ENCODE measurements at places on chromosomes 5 and 9. TPM values are rescaled to one million over a fixed set of nuclear protein-coding genes. Genes with fewer than 3 reads are reported as not detected.

DNA sequence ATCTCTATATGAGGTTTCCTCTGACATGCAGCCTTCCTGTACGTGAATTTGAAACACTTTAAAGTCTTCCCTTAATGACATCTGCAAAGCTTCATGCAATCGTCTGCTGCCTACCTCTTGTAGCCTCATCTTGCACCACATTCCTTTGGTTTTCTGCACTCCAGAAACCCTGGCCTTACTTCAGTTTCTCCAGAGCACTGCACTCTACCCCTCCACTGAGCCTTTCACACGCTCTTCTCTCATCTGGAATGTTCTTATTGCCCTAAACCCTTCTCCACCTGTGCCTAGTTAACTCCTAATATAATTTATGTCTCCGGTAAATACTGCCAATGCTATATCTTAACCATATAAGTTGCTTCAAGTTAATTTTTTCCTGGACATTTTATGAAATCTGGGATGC is 168.8 kb upstream of the SLC27A6 start:
- no peaks in the 10 kb centered on the region for H3K4me1 ChIP-seq
- DNase-seq = no peak
- no peak overlapping the region for H3K27ac ChIP-seq
- no peaks in the 10 kb centered on the region for H3K27me3 ChIP-seq

- no peaks in the 10 kb centered on the region for H3K27me3 ChIP-seq
- no peaks in the 10 kb centered on the region for H3K36me3 ChIP-seq
- DNase-seq = peak; percentile 73
- no peak overlapping the region for H3K27ac ChIP-seq
- peaks cover 20% of the 10 kb centered on the region for H3K4me1 ChIP-seq
These were observed 48.8 kb downstream of the FANCC start for GRCh38 chr9:95268681-95269080.

Gene SPATA31D4
- not detected for total RNA-seq

- H3K27me3 ChIP-seq = no peaks in the 10 kb centered on the region
- H3K4me3 ChIP-seq = no peak overlapping the region
- no peak for DNase-seq
- no peaks in the 10 kb centered on the region for H3K36me3 ChIP-seq
- H3K27ac ChIP-seq = no peak overlapping the region
These were observed 91.2 kb downstream of the PJA2 start for GRCh38 chr5:109318455-109319108.

Gene NIPAL4
- not detected for total RNA-seq

- no peak for DNase-seq
- H3K27me3 ChIP-seq = no peaks in the 10 kb centered on the region
- H3K4me3 ChIP-seq = no peak overlapping the region
These were observed 42.7 kb upstream of the RARS1 start for GRCh38 chr5:168443533-168443932.

- H3K27ac ChIP-seq = no peak overlapping the region
- no peak for DNase-seq
- no peaks in the 10 kb centered on the region for H3K36me3 ChIP-seq
- H3K4me1 ChIP-seq = no peaks in the 10 kb centered on the region
These were observed 28.1 kb downstream of the PDE6A start for GRCh38 chr5:149916334-149917072.

Gene ABO
- 15.7 TPM for total RNA-seq

GRCh38 chr5:172418862-172419814 is 35.2 kb downstream of the SH3PXD2B start:
- no peak overlapping the region for H3K4me3 ChIP-seq
- H3K27me3 ChIP-seq = no peaks in the 10 kb centered on the region
- H3K36me3 ChIP-seq = no peaks in the 10 kb centered on the region
- peaks cover 29% of the 10 kb centered on the region for H3K4me1 ChIP-seq
- peak overlapping the region; percentile 80 for H3K27ac ChIP-seq

Data from thyroid gland (tissue), 4 donors.